ENCODE measurements at places on chromosomes 2 and 18. TPM values are rescaled to one million over a fixed set of nuclear protein-coding genes. Genes with fewer than 3 reads are reported as not detected.

CYP1B1 gene
- 1.1 TPM for total RNA-seq

MARCHF4 gene
- 2.0 TPM for total RNA-seq

VRK2 gene
- total RNA-seq: 22.7 TPM

LDLRAD4 gene
- total RNA-seq: 3.4 TPM

RGPD5 gene
- 107 TPM for total RNA-seq

SLC9A4 gene
- total RNA-seq: 0.62 TPM

PTPN2 gene
- 45.1 TPM for total RNA-seq

PCGF1 gene
- 24.4 TPM for total RNA-seq

CTDP1 gene
- 24.9 TPM for total RNA-seq

SLC39A6 gene
- total RNA-seq: 80.1 TPM

NGEF gene
- 0.71 TPM for total RNA-seq
